ENCODE measurements at places on chromosomes 2 and 18.

- no peak for DNase-seq
Observed at GRCh38 chr2:15238028-15238427, 323.1 kb downstream of the NBAS start.

GRCh38 chr2:48715956-48716355 is 39.6 kb downstream of the LHCGR start:
- DNase-seq, result no peak

DNA sequence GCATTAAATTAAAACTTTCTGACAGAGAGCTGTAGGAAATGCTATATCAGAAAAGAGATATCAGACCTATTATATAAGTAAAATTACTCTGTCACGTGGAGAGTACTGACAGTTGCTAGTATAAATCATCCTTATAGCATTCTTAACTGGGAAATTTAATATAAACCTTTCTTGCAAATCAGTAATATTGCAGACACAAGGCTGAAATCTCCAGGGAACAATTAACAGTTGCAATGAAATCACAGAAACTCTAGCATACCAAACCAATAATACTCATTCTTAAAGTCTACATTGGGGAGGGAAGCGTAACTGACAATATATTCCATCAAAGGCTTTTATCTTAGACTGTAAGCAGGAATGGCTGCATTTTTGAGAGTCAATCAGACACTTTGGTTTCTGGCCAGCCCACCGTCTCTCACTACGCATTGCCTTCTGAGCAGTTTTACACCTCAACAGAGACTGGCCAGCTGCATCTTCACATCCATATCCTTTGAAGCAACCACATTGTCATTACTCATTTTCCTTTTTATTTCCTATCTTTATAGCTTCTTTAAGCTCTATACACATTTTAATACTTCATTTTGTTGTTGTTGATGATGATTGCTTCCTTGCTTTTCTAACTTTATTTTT is 536.0 kb upstream of the CDH2 start:
- DNase-seq, result no peak

DNA sequence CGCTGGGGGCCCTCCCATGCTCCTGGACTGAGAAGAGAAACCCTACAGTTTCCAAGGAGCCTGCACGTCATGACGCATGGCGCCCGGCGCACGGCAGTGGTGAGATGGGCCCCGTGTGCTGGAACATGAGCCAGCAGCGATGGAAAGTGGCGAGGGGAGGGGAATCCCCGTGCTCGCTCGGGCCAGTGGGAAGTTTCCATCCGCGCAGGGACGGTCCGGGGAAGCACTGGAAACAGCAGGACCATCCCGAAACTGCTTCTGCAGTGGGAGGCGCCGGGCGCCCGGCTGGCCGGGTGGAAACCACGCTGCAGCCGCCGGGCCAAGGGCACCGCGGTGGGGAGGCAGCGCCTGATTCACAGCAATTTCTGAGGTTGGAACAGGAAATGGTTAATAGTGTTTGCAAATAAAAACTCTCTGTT is 4.9 kb upstream of the PDCD1 start:
- no peak for DNase-seq

DNA sequence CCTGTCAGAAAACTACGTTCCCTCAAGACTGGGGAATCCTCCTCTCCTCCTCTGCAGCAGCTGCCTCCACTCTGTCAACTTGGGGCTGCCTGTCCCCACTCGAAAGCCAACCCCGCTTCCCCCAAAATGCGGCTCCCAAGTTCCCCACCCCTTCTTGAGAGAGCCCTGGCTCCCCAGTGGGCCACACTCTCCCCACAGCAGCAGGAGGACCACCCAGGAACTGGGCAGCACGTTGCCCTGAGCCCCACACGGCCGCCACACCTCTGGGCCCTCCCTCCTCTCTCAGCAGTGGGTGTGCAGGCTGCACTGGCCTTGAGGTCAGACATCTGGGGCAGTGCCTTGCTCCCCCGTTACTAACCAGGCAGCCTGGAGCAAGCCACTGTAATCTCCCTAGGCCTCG is 9.6 kb upstream of the TEX51 start:
- no peak for DNase-seq

DNA sequence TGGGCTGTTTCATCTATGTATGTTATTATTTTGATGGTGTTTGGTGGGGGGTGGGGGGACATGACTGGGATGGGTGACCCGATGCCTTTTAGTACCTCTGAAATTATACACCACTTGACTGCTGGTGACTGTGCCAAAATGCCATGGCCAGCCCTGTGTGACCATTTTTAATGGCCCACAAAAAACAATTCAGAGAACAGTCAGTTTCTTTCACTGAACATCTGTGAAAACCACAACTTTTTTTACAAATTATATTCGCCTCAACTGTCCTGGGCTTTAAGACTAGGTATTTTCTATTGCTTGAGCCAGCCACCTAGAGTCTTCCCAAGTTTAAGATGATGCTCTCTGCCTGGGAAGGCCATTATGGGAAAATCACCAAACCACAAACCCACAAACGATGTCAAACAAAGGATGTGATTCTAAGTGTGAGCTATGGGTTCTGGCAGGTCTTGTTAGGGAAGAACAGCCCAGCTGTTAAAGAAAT is 33.9 kb downstream of the FN1 start:
- no peak for DNase-seq

DNA sequence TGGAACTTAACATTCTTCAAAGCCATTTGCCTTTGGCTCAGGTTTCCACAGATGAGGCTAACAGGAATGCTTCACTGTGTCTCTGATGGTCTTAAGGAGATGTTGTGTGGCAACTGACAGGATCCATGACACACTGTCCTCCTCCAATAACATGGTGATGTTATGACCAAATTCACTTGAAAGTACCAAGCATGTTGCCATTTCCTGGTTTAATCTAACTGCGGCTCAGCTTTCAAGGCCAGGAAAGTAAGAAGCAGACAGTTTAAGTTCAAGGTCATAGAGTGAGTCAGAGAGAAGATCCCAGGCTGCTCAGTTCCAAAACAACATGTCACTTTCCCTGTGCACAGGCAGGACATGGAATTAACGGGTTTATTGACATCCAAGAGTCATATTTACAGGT is 513.6 kb downstream of the STK39 start:
- no peak for DNase-seq

GRCh38 chr2:119066272-119066804 is 92.2 kb downstream of the C1QL2 start:
- DNase-seq, result no peak

DNA sequence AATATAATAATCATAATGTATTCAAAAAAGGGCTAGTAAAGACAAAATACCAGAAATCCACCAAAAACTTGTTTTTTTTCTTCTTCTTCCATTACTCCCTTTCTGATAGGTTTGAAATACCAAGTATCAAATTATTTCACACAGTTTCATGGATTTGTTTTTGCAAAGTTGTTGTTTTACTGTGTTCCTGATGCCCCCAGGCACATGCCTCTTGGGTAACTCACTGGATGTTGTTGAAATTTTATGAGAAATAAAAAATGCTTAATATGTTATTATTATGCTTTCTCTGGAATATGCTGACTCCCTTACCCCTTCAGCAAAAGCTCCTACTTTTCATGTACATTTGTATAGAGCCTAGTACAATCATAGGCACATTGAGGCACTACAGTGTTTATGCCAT is 419.6 kb downstream of the NRXN1 start:
- DNase-seq, result no peak

GRCh38 chr2:23692851-23693605 is 233.9 kb downstream of the ATAD2B start:
- DNase-seq, result no peak

- no peak for DNase-seq
Observed at GRCh38 chr2:145777914-145778313, 1258.0 kb upstream of the ZEB2 start.

GRCh38 chr2:224910574-224910925 is 131.7 kb downstream of the DOCK10 start:
- no peak for DNase-seq

DNA sequence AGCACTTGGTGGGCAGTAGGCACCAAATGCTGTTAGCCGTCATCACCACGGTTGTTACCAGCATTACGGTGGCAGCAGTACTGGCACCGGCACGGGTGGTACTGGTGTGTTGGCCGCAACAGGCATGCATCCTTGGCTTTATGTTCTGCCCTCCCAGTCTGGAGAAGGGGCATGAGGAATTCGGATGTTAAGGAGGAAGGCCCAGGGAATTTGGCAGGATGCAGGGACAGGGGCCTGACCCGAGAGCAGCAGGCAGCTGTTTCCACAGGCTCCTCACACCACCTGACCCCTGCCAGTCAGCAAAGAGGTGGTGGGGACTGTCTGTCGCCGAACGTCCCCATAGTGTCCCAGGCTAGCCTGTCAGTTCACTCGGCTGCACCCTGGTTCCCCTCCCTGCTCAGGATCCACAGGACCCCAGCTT is 79.0 kb downstream of the EDAR start:
- no peak for DNase-seq
